ENCODE measurements at places on chromosomes 2 and 18.

GRCh38 chr2:122523143-122523542, 767.7 kb downstream of the TSN start:
- DNase-seq: no peak

DNA sequence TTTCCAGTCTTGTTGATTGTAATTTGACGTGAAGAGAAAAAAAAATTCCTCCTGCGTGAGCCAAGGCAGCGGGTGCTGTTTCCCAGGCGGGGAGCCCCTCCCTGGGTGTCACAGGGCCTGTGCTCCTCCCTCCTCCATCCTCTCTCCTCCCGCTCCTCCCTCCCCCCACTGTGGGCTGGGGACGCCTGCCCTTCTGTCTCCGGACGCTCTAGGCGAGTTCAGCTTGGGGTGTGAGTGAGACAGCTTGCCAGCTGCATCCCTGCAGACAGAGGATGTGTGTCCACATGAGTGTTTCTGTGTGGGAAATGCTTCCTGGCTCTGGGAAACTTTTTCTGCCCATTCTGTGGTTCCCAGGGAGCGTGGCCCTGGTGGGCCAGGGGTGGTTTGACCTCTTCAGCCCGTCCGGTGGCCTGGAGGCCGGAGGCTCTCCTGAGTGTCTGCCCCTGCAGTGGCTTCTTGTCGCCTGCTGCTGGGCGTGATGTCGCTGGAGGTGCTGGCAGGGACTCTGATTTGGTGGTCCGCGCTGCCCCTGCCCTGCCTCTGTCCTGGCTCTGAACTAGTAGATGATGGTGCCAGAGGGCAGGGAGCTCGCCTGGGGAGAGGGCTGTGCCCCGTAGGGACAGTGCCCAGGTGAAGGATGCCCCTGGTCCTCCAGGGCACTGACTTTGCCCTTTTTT, 96.4 kb downstream of the USP40 start:
- no peak for DNase-seq

DNA sequence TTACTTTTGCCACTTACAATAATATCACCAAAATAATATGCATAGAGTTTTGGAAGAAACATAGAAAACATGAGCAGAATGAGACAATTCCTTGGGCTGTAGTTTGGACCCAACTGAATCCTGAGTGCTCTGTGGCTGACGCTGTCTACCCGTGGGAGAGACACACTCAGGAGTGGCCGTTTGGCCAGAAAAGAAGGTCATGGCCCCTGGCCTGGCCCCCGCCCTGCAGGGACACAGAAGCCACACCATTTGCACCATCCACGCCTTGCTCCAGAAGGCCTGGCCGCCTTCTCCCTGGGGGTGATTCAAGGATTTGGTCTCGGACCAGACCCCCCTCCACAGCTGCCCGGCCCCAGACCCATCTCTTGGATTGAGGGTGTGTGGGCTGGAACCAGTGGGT, 6.4 kb upstream of the D2HGDH start:
- no peak for DNase-seq

- no peak for DNase-seq
Measured at GRCh38 chr18:32907311-32907585, 134.4 kb upstream of the KLHL14 start.

GRCh38 chr2:15802657-15803542, 137.4 kb upstream of the MYCN start:
- no peak for DNase-seq

GRCh38 chr2:74104839-74105238, 42.9 kb downstream of the BOLA3 start:
- DNase-seq: no peak

DNA sequence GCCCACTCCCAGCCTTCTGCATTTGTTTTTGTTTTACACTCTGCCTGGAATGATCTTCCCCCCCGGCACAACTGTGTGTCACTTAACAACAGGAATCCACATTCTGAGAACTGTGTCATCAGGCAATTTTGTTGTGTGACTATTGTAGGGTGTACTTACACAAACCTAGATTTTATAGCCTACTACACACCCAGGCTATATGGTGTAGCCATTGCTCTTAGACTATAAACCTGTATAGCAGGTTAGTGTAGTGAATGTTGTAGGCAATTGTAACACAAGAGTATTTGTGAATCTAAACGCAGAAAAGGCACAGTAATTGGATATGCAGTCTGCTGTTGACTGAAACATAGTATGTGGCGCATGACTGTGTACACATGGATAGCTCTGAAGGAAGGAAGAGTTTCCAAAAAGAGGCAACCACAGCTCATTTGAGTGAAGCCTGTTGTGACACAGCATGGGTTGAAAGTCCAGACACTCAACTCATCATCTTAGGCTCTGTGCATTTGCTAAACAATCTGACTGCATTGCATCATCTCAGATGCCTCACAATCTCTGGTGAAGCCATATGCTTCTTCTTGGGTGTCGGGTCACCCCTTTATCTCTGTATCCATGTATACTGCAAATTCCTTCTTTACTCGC, 506.6 kb upstream of the SPHKAP start:
- no peak for DNase-seq

GRCh38 chr2:48034295-48034694, 128.0 kb upstream of the FBXO11 start:
- DNase-seq: no peak

- DNase-seq: no peak
Measured at GRCh38 chr2:186645999-186646398, 47.9 kb upstream of the FAM171B start.

DNA sequence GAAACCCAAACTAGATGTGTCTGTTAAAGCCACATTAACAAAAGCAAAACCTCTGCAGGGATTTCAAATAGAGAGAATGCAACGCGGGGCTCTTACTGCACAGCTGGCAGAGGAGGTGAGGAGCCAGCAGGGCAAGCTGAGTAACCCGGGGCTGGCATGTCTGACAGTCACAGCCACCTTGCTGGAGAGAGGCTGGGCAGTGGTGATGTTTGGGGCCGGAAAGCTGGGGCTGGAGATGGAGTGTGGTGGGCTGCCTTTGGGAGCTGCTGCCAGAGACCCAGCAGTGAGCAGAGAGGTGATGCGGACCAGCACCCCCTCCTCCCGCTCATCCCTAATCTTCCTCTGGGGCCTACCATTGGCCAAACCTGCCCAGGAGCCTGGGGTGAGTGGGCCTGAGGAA, 204.5 kb upstream of the ARL4C start:
- no peak for DNase-seq

- DNase-seq: peak; percentile 56
Measured at GRCh38 chr2:222708274-222708710, 36.8 kb downstream of the MOGAT1 start.

- no peak for DNase-seq
Measured at GRCh38 chr2:241182126-241182525, 6.4 kb upstream of the ANO7 start.

GRCh38 chr2:224865016-224865415, 148.9 kb upstream of the CCDC195 start:
- DNase-seq: no peak

DNA sequence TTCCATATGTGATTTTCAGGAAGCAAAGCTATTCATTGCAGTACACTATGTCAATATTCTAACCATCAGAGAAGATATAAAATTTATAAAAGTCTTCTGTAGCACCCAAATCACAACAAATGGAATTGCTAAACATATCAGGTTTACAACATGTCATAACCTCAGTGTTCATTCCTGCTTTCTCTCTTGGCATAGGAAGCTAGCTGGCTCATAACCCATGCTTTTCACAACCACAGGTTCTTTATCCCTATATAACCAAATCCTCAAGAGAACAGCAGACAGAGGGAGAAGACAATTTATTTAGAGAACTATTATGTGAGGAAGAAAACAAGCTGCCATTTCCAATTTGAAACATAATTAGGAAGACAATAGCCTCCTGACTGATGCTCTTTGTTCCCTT, 997.0 kb upstream of the ACVR2A start:
- no peak for DNase-seq

DNA sequence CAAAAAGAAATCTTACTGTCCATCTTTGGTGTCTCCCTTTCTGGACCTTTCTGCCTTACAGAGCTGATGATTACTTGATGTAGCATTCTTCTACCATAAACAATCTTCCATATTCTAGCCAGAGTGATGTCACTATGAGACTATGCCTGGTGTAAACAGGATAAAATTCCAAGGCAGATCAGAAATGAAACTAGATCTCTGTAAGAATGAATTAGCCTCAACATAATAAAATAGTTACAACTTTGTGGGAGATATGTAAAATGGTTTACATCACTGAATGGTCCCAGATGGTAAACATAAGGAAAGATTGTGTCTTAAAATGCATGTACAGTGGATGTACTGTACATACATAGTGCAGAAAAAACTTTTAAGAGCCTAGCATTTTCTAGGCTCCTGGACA, 112.3 kb upstream of the ZNF521 start:
- DNase-seq: no peak

DNA sequence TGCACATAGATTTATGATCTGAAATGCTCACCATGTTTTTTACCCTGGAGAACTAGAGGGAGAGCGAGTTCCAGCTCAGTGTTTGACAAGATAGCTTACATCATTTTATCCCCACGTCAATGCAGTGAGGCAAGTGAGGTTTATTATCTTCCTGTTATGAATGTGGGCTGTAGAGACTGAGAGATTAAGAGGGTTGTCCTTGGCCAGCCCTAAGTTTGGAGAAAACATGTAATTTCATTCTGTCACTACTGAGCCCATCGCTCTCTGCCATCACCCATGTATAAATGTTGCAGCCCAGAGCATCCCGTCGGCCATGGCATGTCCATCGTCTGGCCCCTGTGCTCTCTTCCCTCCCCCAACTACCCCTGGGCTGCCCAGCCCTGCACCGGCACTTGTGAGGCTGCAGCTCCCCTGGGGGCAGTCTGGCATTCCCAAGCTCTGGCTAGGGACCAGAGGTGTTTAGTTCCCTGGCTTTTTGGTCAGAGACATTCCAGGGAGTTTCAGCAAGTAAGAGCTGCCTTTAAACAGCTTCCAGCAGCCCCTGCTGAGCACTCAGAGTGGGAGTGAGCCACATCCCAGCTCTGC, 136.7 kb downstream of the ANTXR1 start:
- no peak for DNase-seq

GRCh38 chr2:143401861-143402260, 272.6 kb downstream of the ARHGAP15 start:
- DNase-seq: no peak

DNA sequence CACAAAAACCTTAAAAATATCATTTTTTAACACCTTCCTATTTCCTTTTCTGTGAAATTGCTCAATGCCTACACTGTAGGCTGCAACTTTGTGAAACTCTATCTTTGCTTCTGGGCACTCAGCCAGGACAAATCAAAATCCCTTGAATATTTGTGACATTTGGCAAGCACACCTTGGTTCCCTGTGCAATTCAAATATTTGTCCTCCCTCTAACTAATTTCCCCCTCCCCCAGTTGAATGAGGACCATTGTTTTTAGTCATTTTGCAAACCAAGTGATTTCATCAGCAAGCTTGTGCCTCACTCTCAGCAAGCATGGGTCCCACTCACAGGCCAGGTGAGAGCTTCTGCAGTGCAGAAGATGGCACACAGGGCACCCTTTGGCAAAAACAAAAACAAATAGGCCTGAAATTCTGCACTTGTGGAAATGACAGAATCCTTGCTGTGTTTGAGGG, 541.5 kb downstream of the CNTNAP5 start:
- no peak for DNase-seq

DNA sequence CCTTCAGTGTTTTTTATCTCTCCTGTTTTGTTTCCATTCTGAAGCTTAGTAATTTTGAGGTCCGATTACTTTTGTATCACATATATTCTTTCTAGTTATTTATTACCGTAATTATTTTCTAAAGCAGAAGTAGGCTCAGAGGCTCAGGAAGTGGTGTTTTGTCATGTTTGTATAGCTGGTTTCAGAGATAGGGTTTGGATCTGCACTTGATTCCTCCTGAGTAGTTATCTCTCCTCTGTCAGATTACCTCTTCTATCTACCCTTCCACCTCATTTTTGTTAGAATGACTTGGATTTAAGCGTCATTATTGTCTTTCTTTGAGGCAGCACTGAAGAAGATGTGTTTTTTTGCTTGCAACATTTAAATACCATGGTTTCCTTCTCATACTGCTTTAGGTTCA, 95.4 kb downstream of the MTA3 start:
- no peak for DNase-seq

GRCh38 chr2:101697124-101698013, at the start of gene MAP4K4:
Gene MAP4K4 (plus strand): TSS chr2:101697707. CDS start chr2:101698081, 374 bp downstream.
- peak; percentile 73 for DNase-seq

DNA sequence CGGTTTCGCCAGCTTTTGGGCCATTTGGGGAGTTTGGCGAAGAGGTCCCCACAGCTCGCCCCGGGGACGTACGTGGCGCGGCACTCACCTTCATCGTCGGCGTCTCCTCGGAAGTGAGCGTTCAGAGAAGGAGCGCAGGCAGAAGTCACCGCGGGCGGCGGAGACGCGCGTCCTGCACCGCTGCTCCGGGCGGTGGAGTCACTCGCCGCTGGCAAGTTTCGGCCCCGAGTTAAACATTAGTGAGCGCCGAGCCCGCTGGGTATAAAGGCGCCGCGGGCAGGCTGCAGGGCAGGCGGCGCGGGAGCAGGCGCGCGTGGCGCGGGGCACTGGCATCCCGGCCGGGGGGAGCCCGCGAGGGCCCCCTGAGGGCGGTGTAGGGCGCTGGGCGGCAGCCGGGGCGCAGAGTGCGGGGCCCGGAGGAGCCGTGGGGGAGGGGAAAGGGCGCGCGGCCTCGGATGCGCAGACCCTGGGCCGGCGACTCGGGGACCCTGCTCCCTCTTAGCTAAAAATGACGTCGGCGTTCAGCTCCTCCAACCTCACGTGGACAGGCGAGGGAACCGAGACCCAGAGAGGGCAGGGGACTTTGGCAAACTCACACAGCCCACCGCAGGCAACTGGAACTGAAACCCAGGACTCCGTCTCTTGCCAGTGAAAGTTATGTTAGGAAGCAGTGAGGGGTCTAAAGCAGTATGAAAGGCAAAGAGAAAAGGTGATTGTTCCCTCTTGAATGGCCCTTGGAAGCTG, at the start of gene DPP4:
DPP4 (minus strand) TSS at position 328 of the 744 bp plus-strand sequence; CDS start at position 94, 234 bp downstream.
- DNase-seq: peak; percentile 31

DNA sequence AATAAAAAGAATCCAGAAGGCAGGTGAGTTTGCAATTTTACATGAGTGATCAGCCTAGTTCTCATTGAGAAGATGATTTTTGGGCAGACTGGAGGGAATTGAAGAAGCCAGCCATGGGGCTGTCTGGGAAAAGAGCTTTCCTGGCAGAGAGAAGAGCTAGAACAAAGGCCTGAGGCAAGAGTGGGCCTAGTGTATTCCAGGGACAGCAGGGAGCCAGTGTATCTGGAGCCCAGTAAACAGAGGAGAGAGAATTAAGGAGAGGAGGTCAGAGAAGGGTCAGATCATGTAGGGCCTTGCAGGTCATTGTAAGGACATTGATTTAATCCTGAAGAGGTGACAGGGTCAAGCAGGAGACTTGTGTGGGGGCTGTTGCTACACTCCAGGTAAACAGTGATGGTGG, 195.8 kb downstream of the SATB2 start:
- no peak for DNase-seq

All from stimulated activated CD4-positive, alpha-beta T cell treated with anti-CD3 and anti-CD28 coated beads, TNF-alpha, amount 100 ng/mL, for 4 hours (primary cell).